Esophagus muscularis mucosa (tissue), 4 donors: ENCODE measurements at places on chromosomes 12 and 14.

- DNase-seq = no peak
These were observed 40.8 kb upstream of the OR4E1 start for GRCh38 chr14:21714318-21714929.

- peak; percentile 24 for DNase-seq
These were observed 5.0 kb upstream of the SLC4A8 start for GRCh38 chr12:51419425-51420193.

- DNase-seq = no peak
These were observed 8.5 kb downstream of the SLC38A1 start for GRCh38 chr12:46260124-46260912.

DNA sequence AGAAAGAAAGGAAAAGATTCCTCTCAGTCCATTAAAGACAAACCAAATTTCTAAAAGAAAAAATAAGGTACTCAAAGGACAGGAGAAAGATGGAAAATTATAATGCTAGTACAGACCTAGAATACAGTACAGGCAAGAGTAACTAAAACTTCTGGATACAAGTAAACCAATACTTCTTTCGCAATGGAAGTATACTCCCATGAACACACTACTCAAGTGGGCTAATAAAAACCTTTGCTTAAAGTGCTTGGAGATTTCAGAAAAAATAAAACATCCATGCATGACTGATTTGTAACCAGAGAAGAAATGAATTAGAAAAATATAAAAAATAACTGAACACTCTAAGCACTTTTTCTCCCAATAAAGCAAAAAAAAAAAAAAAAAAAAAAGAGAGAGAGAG is 3.5 kb downstream of the ZBTB25 start:
- DNase-seq = no peak

DNA sequence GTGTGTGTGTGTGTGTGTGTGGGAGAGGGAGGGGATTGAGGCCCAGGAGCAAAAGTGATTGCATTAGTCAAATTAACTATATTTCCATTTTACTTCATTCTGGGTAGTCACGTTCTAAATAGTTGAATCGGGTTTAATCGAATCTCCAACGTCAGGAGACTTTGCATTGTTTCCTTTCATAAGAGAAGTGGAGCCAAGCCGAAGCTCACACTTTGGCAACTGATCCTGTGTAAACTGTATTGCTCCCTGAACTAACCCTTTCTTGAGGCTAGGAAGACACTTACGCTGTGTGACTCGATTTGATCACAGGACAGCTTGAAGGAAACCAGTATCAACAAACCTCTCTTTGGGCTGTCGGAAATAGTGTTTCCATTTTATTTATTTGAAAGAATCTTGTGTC is 363.4 kb upstream of the ATP2B1 start:
- DNase-seq = no peak

GRCh38 chr14:77908847-77909246 is 108.9 kb downstream of the ADCK1 start:
- DNase-seq = no peak

GRCh38 chr12:52204931-52205505 is 13.2 kb upstream of the KRT80 start:
- no peak for DNase-seq

GRCh38 chr14:54002653-54003052 is 46.0 kb upstream of the BMP4 start:
- DNase-seq = no peak

GRCh38 chr12:94805749-94806529 is 155.6 kb upstream of the TMCC3 start:
- no peak for DNase-seq

- DNase-seq = no peak
These were observed 4.4 kb upstream of the ZNF839 start for GRCh38 chr14:102315121-102315520.
